ENCODE measurements at places on chromosomes 11 and 22.

- H3K27ac ChIP-seq, result no peak overlapping the region
- peaks cover 26% of the 10 kb centered on the region for H3K36me3 ChIP-seq
- DNase-seq, result no peak
- H3K4me3 ChIP-seq, result no peak overlapping the region
- H3K4me1 ChIP-seq, result no peaks in the 10 kb centered on the region
- no peaks in the 10 kb centered on the region for H3K27me3 ChIP-seq
Observed at GRCh38 chr11:90192869-90193582, 29.8 kb downstream of the CHORDC1 start.

DNA sequence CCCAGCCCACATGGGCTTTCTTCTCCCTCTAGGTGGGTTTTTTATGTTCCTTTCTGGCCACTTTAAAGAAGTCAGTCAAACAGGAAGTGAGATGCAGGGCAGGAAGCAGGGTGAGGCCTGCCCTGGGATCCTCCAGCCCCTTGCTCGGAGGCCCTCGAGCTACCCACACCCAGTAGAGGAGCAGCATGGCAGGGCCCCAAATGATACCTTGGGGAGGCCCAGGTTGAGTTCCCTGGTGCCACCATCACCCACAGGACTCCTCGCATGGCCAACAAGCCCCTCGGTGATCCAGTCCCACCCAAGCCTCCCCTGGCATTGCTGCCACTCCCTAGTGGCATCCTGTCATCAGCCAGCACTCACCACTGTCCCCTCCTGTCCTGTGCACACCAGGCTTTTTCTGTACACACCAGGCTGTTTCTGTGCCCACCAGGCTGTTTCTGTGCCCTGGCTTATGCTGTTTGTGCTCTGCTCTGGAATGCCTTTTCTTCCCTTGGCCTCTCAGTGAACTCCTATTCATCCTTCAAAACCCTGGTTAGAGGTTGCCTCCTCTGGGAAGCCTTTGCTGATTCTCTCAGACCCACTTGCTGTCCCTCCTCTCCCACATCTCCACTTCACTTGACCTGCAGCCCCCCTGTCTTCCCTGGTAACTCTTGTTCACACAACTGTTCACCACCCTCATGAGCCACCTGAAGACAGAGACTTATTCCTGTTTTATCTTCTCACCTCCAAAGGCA is 3.1 kb upstream of the PTGDR2 start:
- no peaks in the 10 kb centered on the region for H3K27me3 ChIP-seq
- no peak overlapping the region for H3K27ac ChIP-seq
- peak; percentile 72 for DNase-seq
- H3K36me3 ChIP-seq, result no peaks in the 10 kb centered on the region
- peaks cover 12% of the 10 kb centered on the region for H3K4me1 ChIP-seq

DNA sequence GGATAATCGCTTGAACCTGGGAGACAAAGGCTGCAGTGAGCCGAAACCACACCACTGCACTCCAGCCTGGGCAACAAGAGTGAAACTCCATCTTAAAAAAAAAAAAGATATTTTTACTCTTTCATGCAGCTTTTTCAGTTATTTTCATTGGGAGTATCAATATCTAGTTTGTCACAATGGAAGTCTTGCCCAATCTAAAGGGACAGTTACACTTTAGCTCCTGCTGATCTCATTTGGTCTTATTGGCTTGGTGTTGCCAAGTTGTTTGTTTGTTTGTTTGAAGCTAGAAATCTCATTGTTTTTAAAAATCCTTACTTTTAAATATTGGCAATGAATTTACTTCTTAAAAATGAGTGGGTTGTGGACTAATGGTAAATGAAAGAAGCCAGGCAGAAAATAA is 24.7 kb downstream of the CEP295 start:
- no peaks in the 10 kb centered on the region for H3K27me3 ChIP-seq
- DNase-seq, result no peak
- H3K27ac ChIP-seq, result no peak overlapping the region
- H3K36me3 ChIP-seq, result peaks cover 88% of the 10 kb centered on the region

DNA sequence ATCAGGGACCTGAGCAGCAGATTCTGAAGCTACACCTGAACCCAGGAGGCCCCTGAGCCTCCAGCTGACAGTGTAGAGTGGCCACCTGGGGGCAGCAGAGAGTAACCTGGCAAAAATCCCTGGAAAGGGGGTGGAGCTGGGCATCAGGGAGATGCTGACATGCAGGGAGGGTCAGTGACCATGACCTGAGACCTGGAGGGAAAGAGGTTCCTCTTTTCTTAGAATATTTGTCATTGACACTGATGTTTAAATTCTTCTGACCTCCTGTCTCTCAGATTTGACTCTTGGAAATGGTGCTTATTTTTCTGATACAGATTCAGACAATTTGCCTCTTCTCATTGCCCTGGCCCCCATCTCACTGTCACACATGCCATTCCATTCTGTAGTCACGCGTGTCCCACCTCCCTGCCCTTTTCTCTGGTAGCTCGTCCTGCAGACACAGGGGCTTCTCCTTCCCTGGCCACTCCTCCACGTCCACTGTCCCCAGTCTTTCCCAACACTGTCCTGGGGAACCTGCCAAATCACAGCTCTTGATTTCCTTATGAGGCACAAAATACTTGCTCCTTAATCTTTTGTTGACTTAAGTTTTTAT is 117.2 kb upstream of the IGLL5 start:
- no peaks in the 10 kb centered on the region for H3K36me3 ChIP-seq
- H3K4me3 ChIP-seq, result no peak overlapping the region
- no peaks in the 10 kb centered on the region for H3K4me1 ChIP-seq
- peak; percentile 61 for DNase-seq
- no peak overlapping the region for H3K27ac ChIP-seq
- H3K27me3 ChIP-seq, result no peaks in the 10 kb centered on the region

DNA sequence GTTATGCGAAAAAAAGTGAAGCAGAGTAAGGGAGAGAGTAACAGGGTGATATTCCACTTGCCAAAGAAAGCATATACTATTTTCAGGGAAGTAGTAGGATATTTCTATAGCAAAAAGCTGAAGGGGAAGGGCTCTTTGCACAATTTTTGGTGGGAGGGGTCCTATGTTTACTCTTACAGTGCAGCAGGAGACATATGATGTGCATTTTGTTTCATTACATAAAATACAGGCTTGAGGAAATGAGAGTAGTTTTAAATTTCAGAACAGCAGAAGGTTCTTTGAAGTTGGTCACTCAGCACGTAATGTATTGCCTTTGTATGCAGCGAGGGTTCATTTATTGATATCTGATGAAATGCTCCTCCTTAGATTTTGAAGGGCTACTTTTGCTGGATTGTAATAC is 3.1 kb upstream of the PIK3IP1 start:
- DNase-seq, result no peak
- H3K4me3 ChIP-seq, result no peak overlapping the region
- H3K27me3 ChIP-seq, result no peaks in the 10 kb centered on the region

DNA sequence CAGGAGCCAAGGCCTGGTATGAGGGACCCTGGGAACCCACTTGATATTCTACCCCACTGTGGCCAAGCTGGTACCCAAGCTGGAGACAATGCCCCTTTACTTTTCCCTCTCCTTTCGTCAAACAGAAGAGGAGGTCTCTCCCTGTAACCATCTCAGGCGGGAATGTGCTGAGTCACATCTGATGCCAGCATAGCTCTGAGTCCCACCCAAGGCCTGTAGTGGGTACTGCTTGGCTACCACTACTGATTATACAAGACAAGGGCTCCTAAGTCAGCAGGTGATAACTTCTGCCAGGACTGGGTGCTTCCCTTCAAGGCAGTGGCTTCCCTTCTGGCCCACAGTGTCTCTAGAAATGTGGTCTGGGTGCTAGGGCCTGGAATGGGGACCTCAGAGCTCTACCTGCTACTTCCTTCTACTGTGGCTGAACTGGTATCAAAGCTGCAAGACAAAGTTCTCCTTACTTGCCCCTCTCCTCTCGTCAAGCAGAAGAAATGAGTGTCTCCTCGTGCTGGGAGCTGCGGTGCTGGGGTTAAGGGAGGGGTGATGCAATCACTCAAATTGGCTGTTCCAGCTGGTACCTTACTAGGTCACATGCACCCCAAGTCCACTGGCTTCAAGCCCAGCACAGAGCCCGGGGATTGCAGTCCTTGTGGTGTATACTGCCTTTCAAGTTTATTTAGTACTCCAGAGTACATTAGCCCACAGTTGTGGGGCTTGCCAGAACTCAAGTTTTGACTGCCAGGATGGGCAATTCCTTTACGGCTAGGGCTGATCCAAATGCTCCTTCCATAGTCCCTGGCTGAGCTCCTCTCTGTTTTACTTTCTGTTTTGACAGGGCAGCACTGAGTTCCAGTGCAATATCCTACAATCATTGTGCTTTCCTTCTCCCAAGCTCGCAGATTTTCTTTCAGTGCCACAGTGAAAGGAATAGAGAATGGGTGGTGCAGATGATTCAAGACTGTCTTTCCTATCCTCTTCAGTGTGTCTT is 419.7 kb upstream of the CNTN5 start:
- H3K27me3 ChIP-seq, result no peaks in the 10 kb centered on the region
- H3K4me3 ChIP-seq, result no peak overlapping the region
- H3K36me3 ChIP-seq, result no peaks in the 10 kb centered on the region
- H3K27ac ChIP-seq, result no peak overlapping the region
- no peak for DNase-seq

DNA sequence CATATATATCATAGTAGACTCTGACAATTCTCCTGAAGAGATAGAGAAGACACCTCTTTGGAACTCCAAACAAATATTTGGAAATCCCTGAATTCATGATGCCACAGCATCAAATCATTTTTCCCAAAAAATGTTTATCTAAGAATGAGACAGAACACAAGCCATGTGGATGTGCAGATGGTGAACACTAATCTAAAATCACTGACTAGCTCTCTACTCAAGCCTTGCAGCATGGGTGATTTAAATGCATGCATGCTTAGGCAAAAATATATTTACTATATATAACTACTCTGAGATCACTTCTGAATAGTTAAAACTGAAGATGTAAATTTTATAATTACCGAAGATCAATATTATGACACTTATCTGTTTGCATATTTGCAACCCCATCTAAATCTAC is 289.9 kb downstream of the GUCY1A2 start:
- H3K27me3 ChIP-seq, result no peaks in the 10 kb centered on the region
- H3K36me3 ChIP-seq, result no peaks in the 10 kb centered on the region
- no peak overlapping the region for H3K4me3 ChIP-seq
- DNase-seq, result no peak

DNA sequence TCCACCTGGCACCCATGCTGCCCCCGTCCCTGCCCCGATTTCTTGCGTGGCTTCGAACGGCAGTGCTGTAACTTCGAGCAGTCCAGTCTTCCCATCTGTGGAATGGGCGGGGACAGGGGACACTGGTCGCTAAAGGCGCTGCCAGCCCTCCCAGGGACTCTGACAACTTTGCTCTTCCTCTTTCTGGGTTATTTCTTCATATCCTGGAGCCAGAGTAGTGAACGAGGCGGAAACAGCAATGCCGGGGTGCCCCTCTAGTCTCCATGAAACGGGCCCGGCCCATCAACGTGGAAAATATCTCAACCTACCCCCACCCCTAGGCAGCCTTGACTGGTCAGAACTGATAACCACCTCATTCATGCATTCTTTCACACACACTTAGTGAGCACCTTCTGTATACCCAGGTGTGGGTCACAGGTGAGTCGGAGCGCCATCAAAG is 42.8 kb downstream of the TRIOBP start:
- H3K4me3 ChIP-seq, result no peak overlapping the region
- H3K36me3 ChIP-seq, result 0 out of 2 replicates have a peak, but pooled peaks cover 4% of the 10 kb centered on the region
- 0 out of 2 replicates have a peak, but pooled peaks cover 3% of the 10 kb centered on the region for H3K4me1 ChIP-seq
- H3K27me3 ChIP-seq, result no peaks in the 10 kb centered on the region

Measured in DND-41 (cell line).